ENCODE measurements at places on chromosomes 6 and 20.

DNA sequence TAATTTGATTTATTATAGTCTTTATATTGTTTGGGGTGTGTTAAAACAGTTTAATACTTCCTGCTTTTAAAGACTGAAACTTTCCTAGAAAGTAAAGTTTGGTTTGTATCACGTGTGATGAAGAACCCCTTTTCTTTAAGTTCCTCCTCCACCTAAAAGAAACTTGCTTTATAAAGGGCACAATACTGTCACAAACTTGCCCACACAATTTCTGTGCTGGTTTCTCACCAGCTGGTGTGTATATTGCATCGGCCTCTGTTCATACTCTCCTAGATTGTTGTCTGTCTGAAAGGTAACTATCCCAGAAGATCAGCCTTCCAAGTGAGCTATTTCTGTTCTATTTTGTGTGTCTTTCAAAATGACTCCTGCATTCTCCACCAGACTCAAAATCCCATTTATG lies 46.9 kb downstream of the ANKRD6 start:
- no peak for DNase-seq

DNA sequence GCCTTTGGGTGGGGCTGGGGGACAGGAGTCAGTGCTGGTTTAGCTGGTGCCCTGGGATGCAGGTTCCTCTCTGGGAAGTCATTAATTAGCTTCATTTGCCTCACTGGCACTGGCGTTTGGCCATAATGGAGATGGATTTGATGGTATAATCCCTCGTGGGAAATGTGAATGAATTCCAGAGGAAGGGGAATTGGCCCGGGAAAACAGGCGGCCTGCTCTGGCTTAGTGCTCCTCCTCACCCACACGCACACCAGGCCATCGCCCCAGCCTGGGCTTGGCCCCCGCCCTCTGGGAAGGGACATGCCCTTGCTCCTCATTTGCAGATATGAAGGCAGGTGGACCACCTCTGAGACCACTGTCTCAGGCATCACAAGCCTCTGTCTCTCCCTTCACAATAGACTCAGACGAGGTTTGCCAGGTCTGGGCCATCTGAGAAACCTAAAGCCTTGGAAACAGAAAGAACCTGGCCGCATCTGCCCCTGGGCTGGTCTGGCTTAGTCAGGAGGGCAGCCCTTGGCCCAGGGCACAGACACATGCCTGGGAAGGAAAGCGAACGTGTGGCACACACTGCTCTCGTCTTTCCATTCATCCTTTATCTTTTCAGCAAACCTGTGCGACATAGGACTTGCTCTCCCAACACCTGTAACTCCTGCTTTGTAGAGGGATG lies 199.2 kb upstream of the CDH4 start:
- no peak for DNase-seq

DNA sequence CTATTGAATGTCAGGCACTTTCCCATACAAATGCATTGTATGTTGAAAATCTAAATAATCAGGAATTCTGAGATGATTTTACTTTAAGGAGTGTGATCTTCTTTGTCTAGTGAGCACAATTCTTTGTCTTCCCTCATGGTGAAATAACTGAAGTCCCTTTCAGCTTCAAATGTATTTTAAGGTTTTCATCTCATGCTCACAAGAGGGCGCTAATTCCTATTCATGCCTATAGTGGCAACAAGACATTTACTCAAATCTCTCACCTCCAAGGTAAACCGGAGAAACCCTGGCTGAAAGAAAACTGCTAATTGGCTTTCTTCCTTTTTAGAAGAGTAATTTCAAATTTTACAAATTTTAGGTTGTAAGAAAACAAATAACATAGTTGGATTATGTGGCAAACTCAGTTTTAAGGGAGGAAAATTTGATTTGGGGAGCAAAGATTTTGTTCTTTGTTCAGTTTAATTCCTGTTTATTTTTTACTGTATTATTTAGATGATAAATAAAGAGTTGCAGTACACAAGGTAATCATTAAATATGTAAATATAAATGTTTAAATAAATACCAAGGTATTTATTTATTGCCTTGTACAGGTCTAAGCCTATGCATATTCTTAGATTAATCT lies 69.1 kb downstream of the SLC35F1 start:
- peak; percentile 62 for DNase-seq

GRCh38 chr6:150091476-150091875 lies 22.6 kb upstream of the ULBP3 start:
- DNase-seq: peak; percentile 68

GRCh38 chr6:36339146-36339545 lies 2.5 kb upstream of the BNIP5 start:
- DNase-seq: no peak

GRCh38 chr20:37523911-37524700 lies 3.1 kb downstream of the NNAT start:
- DNase-seq: no peak

Data from renal cortical epithelial cell (primary cell).